ENCODE measurements at places on chromosomes 1 and 21. TPM values are rescaled to one million over a fixed set of nuclear protein-coding genes. Genes with fewer than 3 reads are reported as not detected.

DNA sequence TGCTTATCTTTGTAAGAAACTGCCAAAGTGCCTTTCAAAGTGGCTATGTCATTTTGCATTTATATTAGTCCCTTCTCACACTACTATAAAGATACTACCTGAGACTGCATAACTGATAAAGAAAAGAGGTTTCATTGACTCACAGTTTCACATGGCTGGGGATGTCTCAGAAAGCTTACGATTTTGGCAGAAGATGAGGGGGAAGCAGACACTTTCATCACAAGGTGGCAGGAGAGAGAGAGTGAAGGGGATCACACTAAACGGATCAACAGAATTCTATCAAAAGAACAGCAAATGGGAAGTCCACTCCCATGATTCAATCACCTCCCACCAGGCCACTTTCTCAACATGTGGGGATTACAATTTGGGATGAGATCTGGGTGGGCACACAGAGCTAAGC lies 1352.0 kb upstream of the B3GALT2 start:
- DNase-seq, result no peak

DNA sequence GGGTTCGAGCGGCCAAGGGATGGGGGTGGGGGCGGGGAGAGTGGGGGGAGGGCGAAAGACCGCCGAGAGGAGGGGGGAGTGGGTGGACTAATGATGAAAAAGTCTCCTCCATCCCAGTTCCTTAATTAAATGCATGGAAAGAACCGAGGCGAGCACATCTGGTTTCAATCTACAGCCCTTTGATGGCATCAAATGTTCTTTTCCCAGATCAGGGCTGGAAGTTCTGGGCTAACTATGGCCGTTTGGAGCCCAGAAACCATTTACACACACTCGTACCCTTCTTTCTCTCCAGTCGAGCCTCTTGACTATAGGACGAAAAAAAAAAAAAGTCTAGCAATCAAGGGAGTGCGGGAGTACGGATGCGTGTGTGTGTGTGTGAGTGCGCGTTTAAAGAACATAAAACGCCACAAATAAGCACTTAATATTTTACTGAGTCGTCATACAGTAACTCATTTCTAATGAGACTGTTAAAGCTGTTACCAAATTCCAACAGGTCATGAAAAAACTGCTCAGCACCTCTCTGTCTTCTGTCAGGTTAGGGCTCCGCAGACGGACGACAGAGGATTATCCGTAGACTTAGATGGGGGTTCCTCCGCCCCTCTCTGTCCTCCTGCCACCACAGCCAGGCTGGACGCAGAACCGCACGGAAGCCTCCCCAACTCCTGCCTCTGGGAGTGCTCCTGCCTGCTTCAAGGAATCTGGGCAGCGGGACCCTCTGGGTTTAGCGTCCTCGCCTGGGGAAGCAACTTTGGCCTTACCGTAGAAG lies 2.1 kb upstream of the PRRX1 start:
- DNase-seq, result no peak

- DNase-seq, result no peak
Observed at GRCh38 chr1:66330722-66331141, 203.2 kb upstream of the SGIP1 start.

GRCh38 chr21:22516230-22516629 lies 1518.0 kb downstream of the NCAM2 start:
- no peak for DNase-seq

The ELAPOR1 gene
- 0.88 TPM for total RNA-seq
